Heart right ventricle (tissue), 16 donors: ENCODE measurements at places on chromosomes 6 and 20. TPM values are rescaled to one million over a fixed set of nuclear protein-coding genes. Genes with fewer than 3 reads are reported as not detected.

Gene CNPY3
- 16.3 TPM for total RNA-seq

DNA sequence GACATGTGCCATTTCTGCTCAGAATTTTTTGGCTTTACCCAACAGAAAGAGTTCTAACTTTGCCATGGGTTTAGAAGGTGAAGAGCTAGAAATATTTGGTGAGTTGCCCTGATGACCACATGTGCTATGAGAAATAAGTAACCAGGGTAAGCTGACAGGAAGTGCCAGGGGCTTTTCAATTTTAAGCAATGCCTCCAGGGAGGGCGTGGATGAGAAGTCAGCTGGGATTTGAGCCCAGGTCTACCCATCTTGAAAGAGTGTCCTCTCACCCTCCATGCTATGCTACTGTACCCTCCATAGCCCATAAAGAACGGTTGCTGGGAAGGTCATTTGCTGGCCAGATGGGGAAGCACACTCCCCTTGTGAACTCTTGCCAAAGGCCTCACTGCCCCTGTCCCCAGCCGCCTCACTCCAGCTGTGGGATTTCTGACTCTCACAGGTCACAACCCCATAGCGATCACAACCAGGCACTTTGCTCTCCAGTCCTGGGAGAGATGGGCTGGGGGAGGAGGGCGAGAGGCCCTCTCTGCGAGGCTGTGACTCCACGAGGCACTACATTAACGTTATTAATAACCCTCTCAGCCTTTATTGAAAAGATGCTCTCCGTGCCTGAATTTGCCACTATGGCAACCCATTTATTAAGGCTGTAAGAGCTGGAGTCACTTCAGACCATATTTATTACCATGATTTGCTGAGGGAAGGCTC is 291.1 kb downstream of the DHX35 start:
- no peak for DNase-seq

Gene SLC44A4
- total RNA-seq, result not detected

Gene HLA-DPB1
- 19.2 TPM for total RNA-seq

DNA sequence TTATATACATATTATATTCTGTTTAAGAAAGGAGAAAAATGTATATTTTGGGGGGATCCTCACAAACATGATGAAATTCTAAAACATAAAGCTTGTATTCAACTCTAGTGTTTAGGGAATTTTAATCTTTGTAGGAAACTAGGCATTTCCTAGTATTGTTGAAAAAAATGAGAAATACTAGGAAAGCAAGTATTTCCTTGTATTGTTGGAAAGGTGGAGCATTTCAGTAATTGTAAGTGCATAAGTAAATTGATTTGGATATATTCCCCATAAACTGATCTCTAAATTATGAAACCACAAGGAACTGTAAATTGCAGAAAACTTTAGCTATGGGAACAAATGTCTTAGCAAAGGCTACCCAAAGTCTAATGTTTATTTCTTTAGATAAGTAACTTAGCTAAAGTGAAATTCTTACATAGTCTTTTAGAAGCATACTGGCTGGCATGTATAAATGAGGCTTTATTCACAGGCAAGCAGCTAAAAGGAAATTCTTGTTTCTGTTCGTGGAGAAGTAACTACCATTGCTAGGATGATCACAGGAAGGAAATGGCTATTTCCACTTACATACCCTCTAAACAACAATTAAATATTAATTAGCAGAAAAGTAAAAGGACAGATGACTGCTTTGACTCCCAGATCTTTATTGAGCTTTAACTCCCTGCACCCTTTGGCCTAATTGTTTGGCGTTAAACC is 19.9 kb upstream of the NRN1 start:
- DNase-seq, result no peak

GRCh38 chr6:147381712-147382111 is 126.8 kb upstream of the SAMD5 start:
- no peak for DNase-seq

Gene SUMO4
- total RNA-seq, result not detected

Gene MMS22L
- total RNA-seq, result 2.2 TPM

DNA sequence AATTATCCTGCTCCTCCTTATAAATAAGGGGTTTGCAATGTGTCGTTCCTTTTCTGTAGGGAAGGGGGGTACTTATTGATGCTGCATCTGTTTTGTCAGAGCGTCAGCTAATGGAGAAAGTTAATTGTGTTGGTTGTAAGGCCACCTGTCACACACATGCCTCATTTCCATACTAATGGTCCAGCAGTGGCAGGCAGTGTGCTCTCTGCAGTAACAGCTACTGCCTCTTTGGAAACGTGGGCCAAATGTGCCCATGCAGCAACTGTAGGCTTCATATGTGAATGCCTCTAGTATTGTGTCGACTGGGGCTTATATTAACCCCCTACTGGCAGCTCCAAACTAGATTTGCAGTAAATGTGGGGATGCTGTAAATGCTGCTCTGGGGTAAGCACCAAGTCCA is 56.3 kb upstream of the OLIG3 start:
- no peak for DNase-seq

GRCh38 chr20:62816884-62817873 is at the start of gene COL9A3:
Gene COL9A3 (plus strand): TSS chr20:62817050. CDS start chr20:62817065, 15 bp downstream.
- DNase-seq, result no peak

DNA sequence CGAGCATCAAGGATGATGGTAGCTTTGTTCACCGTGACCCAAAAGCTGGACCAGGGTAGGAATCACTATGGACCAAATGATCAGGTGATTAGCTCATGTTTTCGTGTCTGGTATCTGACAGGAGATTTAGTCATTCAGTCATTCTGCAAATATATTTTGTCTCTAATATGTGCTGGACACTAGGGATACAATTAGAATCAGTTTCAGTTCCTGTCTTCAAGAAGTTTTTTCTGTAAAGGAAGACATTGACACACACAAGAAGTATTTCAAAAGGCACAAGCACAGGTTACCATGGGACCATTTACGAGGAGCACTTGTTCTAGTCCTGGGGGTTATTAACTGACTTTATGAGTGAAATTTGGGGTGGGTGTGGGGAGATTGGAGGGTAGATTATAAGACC is 244.9 kb downstream of the HIVEP2 start:
- no peak for DNase-seq

Gene DYNLT2
- 0.70 TPM for total RNA-seq

DNA sequence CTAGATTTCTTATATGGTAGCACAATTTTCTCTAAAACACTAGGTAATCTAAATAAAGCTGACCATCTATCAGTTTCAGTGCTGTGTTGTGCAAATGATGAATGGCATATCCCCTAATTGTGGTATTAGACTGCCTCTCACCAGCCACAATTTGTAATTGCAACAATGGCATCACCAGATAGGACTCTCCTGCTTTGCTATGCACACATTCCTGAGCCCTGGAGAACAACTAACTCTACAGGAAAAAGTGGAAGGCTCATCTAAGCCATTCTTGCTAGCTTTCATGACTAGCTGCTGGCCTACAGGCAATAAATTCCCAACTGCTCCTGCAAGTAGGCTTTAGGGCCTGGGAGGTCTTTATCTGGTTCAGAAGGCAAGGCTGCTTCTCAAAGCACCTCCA is 974.1 kb downstream of the EYS start:
- no peak for DNase-seq

Gene AVP
- not detected for total RNA-seq

GRCh38 chr6:56840467-56841380 is 114.2 kb upstream of the BEND6 start:
- DNase-seq, result no peak

DNA sequence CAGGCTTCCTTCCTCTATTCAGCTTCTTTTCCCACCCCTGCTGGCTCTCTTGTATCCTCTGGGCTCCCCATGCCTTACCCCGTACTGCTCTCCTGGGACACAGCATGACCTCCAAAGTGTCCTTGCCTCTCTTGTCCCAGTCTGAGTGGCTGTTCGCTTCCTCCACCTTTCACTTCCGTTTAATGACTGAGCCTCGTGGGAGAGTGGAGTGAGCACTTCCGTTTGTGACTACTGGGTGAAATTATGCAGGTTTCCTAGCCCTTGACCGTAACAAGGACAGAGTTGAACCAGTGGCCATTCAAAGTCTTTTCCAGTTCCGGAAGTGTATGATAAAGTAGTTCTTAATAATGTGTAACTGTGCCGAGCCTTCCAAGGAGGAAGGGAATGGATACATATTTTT is 109.2 kb downstream of the ARID1B start:
- DNase-seq, result no peak
